ENCODE measurements at places on chromosomes 16 and 17. TPM values are rescaled to one million over a fixed set of nuclear protein-coding genes. Genes with fewer than 3 reads are reported as not detected.
A peak's percentile ranks its signal among the peaks of the same experiment; 100 is the strongest.

DNA sequence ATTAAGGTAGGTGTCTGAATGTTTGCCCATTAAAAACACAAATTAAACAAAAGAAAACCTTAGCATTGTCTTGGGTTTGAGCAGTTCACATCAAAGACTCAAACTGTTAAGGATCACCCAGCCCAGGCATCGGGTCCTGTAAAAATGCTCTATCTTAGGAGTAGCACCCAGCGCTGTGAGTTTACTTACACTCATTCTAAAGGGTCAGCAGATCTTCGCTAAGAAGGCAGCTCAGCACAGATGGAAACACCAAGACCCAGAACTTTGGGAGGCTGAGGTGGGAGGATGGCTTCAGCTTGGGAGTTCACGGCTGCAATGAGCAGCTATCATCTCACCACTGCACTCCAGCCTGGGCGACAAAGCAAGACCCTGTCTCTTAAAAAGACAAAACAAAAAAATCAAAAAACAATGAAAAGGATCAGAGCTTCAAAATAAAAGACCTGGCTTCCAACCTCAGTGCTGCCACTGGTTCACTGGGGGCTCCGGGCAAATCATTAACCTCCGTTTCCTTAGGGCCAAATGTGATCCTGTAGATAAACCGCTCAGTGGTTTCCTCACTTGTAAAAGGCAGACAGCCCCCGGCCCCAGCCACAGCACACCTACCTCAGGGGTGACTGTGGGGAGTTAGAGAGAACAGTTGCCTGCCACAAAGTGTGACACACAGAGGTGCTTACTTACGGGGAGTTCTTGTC, 11.1 kb downstream of the COG1 start:
- no peak for ATAC-seq

DNA sequence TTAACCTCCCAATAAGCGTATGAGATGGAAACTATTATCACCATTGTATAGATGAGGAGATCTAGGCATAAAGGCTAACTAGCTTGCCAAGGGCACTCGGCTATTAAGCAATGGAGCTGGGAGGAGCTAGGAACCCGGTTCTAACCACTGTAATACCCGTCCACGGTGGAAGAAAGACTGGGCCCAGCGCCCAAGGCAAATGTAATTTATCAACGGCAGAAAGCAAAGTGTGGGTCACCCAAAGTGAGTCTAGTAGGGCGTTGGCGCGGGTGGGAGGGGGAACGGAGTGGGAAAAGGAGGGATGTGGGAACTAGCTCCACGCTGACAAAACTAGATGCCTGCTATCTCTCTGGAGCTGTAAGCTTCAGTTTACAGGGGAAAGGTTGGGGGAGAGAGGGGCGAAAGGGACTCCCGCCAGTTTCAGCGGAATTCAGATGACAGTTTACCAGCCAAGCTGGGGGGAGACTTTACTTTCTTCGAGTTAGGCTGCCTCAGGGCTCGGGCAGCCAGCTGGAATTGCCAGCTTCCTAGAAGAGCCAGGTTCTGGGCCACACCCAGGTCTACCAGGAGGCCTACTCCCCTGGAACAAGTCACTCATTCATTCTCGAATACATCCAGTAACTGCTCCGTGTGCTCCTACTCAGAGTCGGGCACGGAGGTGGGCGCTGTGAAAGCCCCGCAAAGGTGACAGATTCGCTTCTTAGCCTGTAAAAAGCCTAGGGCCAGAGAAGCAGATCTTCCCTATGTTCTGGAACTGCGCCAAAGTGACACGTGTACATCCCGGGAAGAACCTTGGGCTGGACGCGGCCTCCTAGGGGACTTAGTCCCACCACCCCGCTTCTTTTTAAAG, 837 bp downstream of the LRRC59 start:
- ATAC-seq, result peak; percentile 25

GRCh38 chr17:66737524-66737923, 97.4 kb upstream of the CACNG5 start:
- ATAC-seq, result no peak

DNA sequence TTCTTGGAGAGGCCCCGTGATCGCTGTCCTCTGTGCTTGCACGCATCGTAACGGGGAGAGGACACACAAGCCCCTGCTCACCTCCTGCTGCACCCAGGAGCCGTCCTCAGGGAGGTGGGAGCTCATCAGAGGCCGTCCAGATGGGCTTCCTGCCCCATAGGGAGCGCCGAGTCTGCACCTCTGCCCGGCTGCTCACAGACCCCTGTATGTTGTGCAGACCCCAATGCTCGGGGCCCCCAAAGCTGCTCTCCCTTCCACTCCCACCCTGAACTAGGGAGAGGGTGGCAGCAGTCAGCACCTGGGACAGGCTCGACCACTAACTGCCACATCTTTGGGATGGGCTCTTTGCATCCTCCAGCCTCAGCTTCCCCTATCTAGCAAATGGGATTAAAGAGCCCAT, 4.4 kb upstream of the ZNF469 start:
- ATAC-seq, result no peak

GRCh38 chr16:71645450-71645849, 19.5 kb downstream of the MARVELD3 start:
- no peak for ATAC-seq

DNA sequence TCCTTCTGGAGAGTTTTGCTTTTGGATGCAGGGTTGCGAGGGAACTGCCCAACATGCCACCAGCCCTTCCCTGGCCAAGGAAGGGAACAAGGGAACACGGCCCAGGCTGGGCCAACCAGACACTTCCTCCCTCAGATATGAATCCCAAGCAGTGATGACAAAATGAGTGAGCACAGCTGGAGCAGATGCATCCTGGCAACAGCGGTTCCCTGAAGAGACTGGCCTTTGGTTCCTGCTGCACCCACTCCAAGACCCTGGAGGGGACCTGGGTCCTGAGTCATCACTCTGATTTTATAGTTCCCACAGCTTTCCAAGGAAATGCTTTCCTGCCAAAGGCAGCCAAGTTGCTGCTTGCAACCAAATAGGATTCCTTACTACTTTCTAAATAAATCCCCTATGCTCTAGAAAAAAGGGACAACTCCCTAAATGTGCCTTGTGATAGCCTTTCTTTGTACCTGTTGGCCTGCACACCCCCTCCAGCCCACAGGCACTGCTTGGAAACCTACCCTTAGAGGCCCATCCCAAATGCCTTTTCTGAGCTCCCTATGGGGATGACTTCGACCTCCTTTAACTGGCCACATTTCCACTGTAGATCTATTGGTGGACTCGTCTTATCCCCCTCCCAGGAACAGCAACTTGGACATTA, 5.3 kb downstream of the ST3GAL2 start:
- peak; percentile 65 for ATAC-seq

DNA sequence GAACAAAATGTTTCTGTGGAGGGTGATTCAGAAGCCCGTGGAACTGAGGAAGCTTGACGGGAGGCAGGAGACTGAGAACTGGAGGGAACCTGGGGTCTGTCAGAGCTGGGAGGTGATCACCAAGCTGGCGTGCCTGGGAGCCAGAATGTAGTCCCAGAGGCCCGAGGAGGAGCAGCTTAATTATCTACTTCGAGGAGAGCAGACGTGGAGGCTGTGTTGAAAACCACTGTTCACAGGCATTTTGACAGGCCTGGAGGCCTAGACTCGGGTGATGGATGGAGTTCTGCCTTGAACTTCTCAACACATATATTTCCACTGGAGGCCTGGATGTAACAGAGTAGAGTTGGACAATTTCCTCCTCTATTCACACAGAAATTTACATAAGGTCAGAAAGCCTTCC, 177.7 kb upstream of the SALL1 start:
- no peak for ATAC-seq

DNA sequence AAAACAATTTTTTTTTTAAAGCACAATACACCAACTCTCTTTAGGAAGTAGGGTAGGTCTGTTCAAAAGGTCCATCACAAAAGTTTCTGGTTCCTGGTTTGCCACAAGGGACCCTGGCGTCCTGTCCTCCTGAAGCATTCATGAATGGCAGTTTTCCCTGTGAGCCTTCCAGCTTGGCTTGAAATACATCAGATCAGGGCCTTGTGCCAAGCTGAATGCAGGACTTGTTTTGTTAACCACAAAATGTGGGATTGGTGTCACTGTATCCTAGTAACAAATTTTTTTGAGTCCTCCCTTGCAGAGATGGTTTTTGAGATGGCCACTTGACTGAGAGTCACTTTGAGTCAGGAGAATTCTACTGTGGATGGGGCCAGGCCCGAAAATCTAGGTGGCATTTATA, 3.9 kb downstream of the GNAO1 start:
- no peak for ATAC-seq

DNA sequence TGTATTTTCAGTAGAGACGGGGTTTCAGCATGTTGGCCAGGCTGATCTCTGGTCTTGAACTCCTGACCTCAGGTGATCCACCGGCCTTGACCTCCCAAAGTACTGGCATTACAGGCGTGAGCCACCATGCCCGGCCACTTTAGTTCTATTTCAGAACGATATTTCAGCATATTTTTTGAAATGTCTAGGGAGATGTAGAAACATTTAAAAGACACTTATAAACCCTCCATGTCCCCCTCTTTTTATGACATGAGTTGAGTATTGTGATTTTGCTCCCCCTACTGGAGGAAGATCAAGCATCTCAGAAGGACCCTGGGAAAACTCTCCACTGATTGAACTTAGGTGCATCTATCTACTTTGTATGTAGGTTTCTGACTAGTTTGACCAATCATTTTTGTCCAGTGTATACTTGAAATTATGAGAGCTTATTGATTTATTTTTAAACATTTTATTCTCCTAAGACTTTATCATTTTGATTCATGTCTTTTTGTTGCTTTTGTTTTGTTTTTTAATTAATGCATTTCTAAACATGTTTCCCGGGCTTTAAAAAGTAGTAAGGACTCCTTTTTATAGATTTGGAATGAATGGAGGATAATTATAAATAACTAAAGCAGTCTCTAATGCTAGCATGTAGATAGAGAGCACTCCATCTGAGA, 105.1 kb downstream of the CHD9 start:
- peak; percentile 43 for ATAC-seq

GRCh38 chr16:88585269-88585668, 15.1 kb downstream of the ZC3H18 start:
- ATAC-seq, result no peak

GRCh38 chr17:41581366-41582060, 5.2 kb downstream of the KRT14 start:
- ATAC-seq, result no peak

DNA sequence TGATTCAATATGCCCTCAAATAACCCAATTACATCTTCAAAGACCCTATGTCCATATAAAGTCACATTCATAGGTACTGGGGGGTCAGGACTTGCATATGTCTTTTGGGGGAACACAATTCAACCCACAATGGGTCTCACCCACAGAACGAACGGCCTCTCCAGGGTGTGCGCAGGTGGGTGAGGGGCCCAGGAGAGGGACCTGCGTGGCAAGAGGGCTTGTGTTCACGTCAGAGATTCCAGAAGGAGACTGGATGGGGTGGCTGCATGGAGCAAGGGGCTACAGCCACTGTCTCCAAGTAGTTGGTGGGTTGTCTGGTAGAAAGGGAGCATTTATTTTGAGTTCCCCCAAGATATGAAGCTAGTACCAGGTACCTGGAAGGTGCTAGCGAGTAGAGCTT, 212.2 kb downstream of the SEC14L1 start:
- no peak for ATAC-seq

- peak; percentile 77 for ATAC-seq
These were observed 5.3 kb upstream of the CAVIN1 start for GRCh38 chr17:42428141-42428944.

- ATAC-seq, result no peak
These were observed 86.2 kb downstream of the CRISPLD2 start for GRCh38 chr16:84905965-84906460.

UTS2R gene
- total RNA-seq, result not detected
